ENCODE measurements at places on chromosomes 11 and 22.

DNA sequence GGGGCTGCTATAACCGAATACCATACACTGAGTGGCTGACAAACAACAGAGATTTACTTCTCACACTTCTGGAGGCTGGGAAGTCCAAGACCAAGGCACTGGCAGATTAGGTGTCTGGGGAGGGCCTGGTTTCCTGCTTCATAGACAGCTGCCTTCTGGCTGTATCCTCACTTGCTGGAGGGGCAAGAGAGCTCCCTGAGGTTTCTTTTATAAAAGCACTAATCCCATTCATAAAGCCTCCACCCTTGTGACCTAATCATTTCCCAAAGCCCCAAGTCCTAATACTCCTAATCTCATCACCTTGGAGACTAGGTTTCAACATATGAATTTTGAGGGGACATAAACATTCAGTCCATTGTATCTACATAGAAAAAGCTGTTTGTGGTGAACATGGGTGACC is 131.8 kb downstream of the KIRREL3 start:
- no peak for DNase-seq

- DNase-seq = no peak
Measured at GRCh38 chr11:100961633-100962032, 168.0 kb downstream of the PGR start.

- DNase-seq = no peak
Measured at GRCh38 chr11:67179892-67180490, 60.9 kb downstream of the KDM2A start.

DNA sequence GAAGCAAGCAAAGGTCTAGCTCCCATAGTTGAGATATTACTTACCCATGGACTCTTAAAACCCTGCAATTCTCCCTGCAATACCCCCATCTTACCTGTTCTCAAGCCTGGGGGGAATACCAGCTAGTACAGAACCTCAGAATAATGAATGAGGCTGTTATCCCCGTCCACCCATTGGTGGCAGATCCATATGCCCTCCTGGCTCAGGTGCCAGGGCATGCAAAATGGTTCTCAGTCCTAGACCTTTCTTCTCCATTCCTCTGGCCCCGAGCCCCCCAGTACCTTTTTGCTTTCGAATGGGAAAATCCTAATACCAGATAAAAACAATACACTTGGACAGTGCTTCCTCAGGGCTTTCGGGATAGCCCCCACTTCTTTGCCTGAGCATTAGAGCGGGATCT is 86.4 kb downstream of the PIWIL4 start:
- DNase-seq = no peak

DNA sequence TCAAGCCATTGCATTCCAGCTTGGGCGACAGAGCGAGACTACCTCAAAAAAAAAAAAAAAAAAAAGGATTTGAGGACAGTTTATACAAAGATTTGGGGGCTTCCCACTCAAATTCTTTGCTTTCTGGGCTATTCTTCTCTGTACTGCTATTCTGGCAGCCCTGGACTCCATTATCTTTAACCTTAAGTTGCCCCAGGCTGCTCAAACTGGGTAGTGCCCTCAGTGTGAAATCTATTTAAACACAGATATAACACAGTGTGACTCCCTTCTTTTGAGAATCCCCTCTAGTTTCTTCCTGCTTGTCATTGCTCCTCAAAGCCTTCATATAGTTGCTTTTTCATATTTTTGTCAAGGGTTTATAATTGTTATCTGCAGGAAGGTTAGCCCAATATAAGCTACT is 49.5 kb upstream of the WEE1 start:
- no peak for DNase-seq

DNA sequence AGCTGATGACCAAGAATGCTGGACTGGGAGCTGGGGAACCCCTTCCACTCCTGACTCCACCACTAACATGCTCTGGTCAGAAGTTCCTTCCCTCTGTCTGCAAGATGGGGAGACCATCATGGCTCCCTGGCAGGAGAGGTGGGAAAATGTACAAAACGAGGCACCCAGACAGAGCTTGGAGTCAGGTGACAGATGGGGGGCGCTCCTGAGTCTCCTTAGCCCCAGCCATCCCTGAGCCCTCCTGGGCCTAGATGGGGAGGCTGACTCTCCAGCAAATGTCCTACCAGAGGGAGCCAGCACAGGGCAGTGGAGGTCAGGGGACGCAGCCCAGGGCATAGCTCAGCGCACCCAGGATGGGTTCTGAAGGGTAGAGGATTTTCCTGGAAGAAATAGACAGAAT is 20.0 kb downstream of the KCNJ4 start:
- DNase-seq = no peak

GRCh38 chr11:69879729-69880005 is 60.5 kb upstream of the FGF3 start:
- no peak for DNase-seq

DNA sequence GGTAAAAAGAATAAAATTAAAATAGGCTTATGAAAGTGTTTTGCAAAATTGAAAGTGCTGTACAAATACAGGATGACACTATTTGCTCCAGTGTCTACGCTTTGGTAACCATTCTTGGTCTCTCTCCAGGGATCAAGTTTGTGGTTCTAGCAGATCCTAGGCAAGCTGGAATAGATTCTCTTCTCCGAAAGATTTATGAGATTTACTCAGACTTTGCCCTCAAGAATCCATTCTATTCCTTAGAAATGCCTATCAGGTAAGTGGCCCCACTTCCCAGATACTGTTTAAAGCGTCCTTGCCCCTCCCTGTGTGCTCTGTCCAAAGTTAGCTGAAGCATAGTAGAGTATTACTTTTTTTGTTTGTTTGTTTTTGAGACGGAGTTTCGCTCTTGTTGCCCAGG is 3.1 kb downstream of the TRAPPC4 start:
- no peak for DNase-seq

- DNase-seq = no peak
Measured at GRCh38 chr11:12241401-12241800, 131.0 kb downstream of the MICAL2 start.

- no peak for DNase-seq
Measured at GRCh38 chr22:49418341-49418894, 409.3 kb downstream of the BRD1 start.

DNA sequence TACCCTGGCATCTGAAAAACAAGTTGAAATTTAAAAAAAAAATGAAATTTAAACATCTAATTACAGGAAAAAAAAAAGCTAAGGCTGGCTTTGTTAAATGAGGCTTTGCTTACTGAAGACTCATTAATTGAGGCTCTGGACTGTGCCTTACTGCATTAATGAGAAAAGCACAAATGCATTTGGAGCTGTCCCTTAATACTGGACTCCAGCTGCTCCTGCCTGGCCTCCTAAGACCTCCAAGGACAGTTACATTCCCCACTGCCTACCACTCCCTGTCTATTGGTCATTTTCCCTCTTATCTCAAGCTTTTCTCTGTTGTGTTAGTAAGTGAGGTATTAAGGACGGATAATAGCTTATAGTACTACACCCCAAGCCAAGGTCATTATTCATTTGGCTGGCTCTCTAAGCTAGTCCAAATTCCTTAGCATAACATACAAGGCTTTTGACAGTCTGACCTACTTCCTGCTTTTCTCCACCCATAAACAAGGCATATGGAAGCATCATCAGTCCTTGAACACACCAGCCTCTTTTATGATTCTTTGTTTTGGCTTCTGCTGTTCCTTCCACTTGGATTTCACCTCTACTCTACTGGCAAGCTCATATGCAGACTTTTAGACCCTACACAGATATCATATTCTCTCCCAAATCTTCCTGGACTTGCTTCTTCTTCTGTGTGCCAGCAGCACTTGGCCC is 62.5 kb downstream of the USP35 start:
- no peak for DNase-seq

DNA sequence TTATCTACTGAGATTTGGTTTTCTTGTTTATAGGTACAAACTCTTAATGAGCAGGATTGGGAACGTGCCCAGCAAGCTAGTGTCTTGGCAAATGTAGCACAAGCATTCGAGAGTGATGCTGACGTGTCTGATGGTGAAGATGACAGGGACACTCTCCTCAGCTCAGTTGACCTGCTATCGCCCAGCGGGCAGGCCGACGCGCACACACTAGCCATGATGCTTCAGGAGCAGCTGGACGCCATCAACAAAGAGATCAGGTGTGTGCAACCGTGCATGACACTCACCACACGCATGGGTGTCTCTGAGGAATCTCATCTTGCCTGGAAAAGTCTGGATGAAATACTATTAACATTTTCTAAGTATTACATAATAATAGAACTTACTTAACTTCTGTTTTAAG is 54.7 kb upstream of the CTTN start:
- no peak for DNase-seq

DNA sequence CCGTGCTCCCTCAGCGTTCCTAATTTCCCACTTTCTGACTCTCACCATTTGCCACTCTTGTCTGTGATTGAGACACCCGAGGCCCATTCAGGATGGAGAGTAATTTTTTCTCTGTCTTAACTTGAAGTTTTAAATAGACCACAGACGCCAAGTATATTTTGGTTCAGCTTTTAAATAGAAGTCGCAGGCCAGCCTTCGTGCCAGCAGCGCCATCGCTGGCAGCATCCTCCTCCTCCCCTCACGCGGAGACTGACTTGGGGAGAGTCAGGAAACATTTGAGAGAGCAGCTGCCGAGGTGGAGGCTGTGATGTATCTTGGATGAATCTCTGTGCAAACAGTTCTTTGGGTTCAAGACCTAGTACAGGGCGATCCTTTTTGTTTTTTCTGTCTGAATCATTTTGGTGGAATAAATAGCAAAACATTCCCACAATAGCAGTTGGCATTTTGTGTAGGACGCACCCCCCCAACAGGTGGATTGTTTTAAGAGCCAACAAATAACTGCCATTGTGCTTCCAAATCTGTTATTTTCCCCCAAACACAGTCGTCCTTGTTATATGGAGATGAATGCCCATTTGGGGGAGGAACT is 889 bp upstream of the DMC1 start:
- peak; percentile 15 for DNase-seq

GRCh38 chr11:46658259-46658658 is 40.9 kb downstream of the ATG13 start:
- DNase-seq = no peak

DNA sequence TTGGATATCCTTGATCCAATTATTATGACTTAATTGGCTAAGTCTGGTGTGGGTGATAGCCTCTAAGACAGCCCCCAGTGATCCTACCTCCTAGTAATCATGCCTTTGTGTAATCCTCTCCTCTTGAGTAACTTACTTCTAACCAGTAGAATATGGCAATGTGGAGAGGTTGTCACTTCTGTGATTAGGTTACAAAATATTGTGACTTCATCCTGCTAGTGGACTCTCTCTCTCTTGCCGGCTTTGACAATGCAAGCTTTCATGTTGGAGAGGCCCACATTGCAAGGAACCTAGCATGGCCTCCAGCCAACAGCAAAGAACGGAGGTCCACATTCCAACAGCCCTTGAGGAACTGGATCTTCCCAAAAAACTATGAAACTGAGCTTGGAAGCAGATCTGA is 19.5 kb downstream of the YPEL4 start:
- no peak for DNase-seq

GRCh38 chr11:120346233-120346632 is 10.0 kb downstream of the ARHGEF12 start:
- no peak for DNase-seq

DNA sequence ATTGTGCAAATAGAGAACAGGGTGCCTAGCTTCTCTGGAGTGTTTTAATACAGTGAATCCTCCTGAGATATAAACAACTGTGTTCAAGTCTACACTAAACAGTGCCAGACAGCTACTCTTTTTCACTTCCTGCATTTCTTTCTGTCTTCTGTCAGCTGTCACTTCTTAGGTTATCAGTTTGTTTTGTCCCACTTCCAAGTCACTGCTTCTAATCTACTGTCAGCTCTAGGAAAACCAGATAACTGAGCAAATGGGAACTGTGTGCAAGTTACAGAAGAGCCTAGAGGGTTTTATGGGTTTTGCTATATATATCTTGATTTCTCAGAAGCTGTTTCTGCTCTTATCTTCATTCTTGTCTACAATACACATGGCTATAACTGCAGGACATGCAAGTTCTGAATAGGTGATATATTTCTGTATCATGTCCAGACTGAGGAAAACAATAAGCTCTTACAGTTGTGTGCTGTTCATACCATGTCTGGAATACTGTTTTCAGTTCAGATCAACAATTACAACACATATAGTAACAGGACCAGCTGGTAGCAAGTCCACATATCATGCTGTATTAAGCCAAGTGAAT is 5.8 kb downstream of the PITPNB start:
- no peak for DNase-seq

GRCh38 chr11:65973439-65974110 is 12.0 kb downstream of the SART1 start:
- DNase-seq = no peak

- DNase-seq = no peak
Measured at GRCh38 chr11:129402206-129403171, 26.8 kb downstream of the BARX2 start.

DNA sequence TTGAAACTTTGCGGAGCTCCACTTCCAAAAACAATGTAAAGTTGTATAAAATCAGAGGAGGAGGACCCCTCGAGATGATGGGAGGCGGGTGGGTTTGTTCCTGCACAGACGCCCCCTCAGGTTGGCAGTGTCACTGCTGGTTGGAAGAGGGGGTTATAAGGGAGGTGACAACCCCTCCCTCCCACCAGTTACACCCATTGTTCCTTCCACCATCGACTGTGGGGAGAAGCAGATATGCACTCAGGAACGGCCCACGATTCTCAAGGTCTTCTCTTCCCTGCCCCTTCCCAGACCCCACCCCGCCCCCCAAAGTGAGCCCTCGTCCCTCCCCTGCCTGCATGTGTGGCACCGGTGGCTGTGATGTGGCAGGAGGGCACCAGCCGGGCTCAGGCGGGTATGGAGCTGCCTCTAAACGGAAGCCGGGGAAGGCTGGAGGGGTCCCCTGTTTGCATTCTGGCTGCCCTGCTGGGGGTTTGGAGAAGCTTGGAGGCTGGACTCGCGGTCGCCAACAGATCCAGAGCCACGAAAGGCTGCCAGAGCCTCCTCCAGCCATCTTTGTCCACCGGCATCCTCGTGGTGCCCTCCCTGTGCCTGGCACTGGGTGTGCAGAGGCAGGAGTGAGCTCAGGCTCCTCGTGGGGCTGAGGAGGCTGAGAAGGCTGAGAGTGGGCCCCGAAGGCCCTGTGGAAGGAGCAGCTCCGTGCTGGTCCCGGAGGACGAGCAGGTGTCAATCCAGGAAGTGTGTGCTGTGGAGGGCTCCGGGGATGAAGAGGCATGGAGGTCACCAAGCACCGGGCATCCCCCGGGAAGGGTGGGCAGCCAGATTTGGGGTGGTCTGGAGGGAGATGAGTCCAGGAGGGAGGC is 778 bp downstream of the KDELR3 start:
- DNase-seq = no peak

GRCh38 chr11:110338684-110339083 is 42.3 kb upstream of the RDX start:
- no peak for DNase-seq
